ENCODE measurements at places on chromosomes 4 and X.

DNA sequence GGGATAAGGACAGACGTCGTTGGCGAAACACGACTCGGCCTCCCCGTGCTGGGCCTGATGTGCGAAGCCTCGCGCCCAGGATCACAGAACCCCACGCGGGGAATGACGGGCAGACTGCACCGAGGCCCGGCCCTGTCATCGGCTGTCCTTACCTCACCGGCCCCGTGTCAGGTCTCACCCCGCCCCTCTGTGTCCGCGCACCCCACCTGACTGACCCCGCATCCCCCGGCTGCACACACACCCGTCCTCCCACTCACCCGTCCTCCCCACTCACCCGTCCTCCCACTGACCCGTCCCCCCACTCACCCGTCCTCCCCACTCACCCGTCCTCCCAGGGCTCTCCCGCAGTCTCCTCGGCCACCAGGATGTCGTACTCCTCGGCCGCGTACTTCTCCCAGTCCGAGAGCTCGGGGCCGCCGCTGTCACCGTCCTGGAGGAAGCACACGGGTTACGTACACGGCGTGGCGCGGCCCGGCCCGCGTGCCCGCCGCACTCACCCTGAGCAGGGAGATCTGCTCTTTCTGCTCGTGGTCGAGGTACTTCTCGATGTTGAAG lies 19.8 kb upstream of the GTPBP6 start:
- no peak for DNase-seq

GRCh38 chr4:86007042-86007441 lies 352.8 kb downstream of the MAPK10 start:
- DNase-seq, result no peak

DNA sequence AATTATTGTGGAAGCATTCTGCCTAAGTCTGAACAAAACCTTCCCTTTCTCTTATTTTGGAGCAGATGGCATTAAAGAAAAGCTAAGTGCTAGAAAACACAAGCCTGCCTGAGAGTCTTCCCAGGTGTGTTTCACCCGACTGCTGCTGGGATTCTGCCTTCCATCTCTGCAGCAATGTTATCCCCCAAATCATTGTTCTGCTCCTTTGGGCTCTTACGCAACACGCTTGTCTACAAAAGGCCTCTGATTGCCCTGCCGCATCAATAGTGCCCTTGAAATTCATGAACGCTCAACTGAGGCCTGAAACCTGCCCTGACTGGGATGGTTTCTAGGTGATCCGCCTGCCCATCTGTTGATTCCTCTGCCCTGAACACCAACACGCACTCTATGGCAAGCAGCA lies 80.3 kb downstream of the SEL1L3 start:
- no peak for DNase-seq

- no peak for DNase-seq
These were observed 119.1 kb downstream of the RTL9 start for GRCh38 chrX:110477593-110478228.

GRCh38 chr4:184895012-184895695 lies 69.4 kb upstream of the ACSL1 start:
- no peak for DNase-seq

All from RCC 7860 (cell line).